Epithelial cell of proximal tubule (primary cell): ENCODE measurements at places on chromosomes 12 and 14. TPM values are rescaled to one million over a fixed set of nuclear protein-coding genes. Genes with fewer than 3 reads are reported as not detected.

- no peak for DNase-seq
These were observed 46.0 kb downstream of the ITPR2 start for GRCh38 chr12:26786865-26787514.

PUS1 gene
- total RNA-seq, result 17.1 and 44.1 TPM in 2 replicates

TSPAN8 gene
- total RNA-seq, result 3.8 TPM in 1 of 2 replicates, not detected in the other

DNA sequence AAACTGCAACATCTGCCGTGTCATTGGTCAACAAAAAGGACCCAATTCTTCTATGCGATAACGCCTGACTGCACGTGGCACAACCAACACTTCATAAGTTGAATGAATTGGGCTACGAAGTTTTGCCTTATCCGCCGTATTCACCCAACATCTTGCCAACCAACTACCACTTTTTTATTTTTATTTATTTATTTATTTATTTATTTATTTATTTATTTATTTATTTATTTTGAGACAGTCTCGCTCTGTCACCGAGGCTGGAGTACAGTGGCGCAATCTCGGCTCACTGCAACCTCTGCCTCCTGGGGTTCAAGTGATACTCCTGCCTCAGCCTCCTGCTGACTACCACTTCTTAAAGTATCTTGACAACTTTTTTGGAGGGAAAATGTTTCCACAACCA, 127.4 kb downstream of the RASSF9 start:
- no peak for DNase-seq

SDR9C7 gene
- not detected in 2 replicates for total RNA-seq
